ENCODE measurements at places on chromosomes 13 and 19. TPM values are rescaled to one million over a fixed set of nuclear protein-coding genes. Genes with fewer than 3 reads are reported as not detected.
A peak's percentile ranks its signal among the peaks of the same experiment; 100 is the strongest.

- DNase-seq, result no peak
These were observed 37.3 kb downstream of the SOX1 start for GRCh38 chr13:112103961-112104880.

DNA sequence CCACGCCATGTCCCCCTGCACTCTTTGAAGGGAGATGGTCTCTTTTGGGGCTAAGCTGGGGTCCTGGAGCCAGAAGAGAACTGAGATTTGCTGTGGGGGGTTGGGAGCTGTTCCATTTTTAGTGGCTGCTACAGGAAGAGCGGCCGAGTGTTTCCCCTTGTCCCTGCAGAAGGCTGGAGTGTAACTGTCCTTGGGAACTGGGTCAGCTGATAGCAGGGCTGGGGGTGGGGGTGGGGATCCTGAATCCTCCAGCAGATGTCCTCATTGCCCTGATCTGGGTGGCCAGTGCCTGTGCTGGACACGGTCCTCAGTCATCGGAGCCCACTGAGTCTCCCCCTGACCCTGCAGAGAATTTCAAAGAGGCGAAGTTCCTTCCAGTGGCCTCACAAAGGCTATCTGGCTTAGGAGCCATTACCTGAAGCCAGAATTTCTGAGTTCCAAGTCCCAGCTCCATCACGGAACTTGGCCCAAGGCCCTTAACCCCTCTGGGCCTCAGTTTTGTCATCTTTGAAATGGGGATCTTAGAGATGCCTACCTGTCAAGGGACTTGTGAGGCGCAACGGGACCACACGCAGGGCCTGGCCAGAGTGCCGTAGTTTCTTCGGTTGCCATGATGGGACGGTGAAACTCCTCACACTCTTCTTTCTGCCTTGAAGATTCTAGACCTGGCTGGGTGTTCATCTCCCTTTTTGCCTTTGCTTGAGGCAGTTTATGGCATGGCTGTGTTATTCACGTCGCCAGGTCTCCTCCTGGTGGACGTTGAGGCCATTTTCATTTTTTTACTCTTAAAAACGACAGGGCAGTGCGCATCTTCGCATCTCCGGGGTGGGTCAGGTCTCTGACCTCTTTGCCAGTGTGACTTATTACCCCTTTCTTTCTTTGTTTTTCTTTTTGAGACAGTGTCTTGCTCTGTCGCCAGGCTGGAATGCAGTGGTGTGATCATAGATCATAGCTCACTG lies 51.9 kb downstream of the DNM2 start:
- DNase-seq, result peak; percentile 20

DNA sequence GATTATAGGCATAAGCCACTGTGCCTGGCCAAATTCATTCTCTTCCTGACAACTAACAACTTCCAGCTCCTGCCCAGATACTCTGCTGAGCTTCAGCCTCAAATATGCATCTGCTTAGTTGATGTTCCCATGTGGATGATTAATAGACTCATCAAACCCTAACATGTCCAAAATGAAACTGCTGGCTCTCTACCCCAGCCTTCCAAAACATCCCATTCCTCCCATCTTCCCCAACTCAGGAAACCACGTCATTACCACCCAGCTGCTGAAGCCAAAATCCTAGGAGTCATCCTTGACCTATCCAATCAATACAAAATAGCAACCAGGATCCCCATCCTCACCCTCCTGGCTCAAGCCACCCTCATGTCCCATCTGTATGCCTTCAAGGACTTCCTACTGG lies 20.9 kb downstream of the POU2F2 start:
- peak; percentile 70 for DNase-seq

DNA sequence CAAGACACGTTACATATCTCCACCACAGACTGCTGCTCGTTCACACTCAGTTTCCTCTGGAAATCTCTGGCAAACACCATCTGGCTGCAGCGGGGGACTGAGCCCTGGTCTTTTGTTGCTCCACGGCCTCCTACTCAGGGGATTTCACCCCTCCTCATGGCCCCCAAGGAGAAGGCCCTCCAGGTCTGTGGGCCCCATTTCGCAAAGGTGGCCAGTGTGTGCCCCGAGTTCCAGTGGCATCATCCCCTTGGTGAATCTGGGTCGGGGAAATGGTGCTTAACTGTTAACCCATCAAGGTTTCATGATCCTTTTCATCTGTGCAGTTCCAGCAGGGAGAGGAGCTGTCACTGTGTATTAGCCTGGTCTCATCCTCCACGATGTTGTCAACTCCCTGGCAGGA lies 235.4 kb upstream of the MAB21L1 start:
- no peak for DNase-seq

The SPRY2 gene
- 43.9 TPM for total RNA-seq

The IFNL4 gene
- total RNA-seq, result not detected

DNA sequence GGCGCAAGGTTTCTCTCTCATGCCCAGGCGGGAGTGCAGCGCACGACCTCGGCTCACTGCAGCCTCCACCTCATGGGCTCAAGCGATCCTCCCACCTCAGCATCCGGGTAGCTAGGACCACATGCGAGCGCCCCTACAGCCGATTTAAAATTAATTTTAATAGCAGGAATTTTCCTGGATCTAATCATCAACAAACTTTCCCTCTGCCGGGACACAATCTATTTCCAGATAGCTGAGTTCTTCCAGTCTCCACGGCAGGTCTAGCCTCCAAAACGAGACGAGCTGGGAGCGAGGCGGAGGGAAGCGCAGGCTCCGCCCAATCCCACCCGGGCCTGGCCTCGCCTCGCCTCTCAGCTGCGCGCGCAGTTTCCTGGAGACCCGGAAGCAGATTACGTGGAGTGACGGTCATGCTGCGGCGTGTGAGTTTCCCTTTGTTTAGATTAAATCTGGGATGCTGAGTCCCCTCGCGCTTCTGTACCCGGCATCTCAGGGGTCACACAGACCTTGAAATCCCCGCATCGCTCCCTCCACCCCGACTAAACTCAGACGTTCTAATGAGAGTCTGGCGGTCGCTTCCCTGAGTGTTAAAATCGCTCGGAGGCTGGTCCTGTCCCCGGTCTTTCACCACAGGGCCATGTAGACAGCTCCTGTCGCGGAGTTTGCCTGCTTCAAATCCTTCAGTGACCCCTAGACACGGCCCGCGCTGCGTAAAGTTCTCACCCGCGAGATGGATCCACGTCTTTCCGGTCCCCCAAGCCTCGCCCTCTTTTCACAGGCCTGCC lies at the start of gene ZNF880:
TSS of gene ZNF880 (plus strand) at position 365 of the 782 bp plus-strand sequence. CDS start at position 408, 43 bp downstream.
- DNase-seq, result peak; percentile 86

DNA sequence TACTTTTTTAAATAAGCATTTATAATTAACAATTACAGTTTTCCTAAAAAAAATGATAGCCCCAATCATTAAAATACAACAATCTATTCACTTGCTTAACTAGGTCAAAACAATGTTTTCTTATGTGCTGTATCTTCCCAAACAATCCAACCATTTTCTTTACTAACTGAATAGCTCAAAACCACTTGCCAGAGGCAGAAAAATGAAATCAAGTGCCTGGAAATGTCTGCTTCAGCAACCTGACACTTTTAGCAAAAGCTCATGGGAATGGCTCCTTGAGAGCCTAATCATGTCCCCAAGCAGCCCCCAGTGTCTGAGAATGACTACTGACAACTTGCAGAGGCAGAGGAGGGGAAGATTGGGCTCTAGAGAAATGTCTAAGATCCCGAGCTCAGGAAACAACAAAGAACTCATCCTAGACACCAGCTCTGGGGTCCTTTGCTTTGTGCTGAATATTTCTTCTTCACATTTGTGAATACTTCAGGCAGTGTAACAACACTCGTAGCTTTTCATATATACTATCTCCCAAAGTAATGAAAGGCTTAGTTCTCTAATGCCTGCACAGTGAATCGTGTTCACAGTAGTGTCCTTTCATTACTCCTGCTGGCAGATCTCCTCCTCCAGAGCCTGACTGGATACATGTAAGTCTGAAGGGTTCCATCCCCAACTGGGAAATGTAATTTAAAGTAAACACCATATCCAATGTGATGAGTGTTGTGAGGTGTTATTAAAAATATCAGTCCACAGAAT lies 280.0 kb downstream of the LHFPL6 start:
- no peak for DNase-seq

DNA sequence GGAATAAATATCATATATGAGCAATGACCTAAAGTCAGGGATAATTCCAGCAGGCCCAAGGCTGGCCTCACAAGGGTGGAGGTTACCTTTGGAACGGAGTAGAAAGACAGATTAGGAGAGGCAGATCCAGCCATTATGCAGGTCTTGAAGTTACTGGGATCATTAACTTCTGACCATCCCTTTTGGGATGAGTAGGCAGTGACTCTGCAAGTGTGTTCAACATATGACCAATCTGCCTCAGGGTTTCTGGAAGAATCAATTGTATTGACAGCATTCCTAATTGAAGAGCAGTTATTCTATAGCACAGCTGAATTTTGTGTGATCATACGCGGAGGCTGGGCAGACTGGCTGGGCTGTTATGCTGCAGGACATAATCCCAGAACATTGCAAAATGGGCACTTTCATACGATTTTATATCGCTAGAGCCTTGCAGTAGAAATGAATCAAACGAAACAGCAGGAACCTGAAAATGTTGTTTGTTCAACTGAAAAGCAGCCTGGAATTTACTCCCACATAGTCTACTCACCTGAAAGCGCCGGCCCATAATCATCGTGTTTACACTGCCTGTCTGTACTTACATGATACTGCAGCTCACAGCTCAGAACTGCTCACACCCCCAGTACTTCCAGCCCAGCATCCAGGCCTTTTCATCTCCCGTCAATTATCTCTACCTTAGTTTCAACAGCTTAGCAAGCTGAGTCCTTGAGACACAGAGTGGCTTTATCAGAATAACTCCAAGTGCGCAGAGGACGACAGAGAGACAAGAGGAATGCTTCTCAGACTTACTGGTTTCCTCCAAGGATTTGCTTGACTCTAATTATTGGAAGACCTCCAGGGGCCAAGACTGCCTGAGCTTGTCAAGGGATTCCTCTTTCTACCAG lies 556.1 kb downstream of the EFNB2 start:
- no peak for DNase-seq

The ZNF358 gene
- total RNA-seq, result 59.1 TPM

GRCh38 chr19:49863254-49863934 lies 4.0 kb downstream of the PNKP start:
- DNase-seq, result no peak

GRCh38 chr19:33048806-33049676 lies 15.6 kb downstream of the RHPN2 start:
- DNase-seq, result no peak

The SIGLEC11 gene
- total RNA-seq, result not detected

DNA sequence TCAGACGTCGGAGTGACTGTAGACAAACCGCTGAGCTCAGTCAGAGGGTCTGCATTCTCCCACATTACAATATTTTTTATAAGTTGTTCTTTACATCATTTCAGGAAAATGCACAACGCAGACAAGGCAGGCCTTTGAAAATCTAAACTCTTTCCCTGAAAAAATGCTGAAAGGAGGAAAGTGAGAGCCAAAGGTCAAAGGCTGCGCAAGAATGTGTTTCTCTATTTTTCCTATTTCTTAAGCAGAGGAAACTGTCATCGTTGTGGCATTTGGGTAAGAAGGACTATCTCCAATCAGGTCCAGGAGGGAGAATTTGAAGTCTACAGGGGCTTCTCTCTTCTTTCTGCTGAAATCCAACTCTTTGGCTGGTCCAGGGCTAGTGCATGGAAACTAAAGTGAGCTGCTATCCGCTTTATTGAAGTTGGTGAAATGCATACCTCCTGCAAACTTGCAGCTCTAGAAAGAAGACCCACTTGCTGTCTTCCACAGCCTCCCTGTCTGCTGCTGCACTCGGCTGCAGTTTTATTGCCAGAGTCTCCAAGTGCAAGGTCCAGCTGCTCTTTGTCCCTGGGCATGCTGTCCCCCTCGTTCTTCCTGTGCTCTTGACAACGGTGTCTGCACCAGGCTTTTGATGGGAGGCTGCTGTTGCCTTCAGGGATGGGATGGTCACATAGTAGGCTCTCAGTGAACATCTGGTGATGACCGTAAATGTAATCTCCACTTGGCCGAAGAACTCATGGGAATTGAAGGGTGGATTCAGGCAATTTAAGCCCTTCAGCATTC lies 31.2 kb downstream of the ZNF536 start:
- DNase-seq, result no peak

DNA sequence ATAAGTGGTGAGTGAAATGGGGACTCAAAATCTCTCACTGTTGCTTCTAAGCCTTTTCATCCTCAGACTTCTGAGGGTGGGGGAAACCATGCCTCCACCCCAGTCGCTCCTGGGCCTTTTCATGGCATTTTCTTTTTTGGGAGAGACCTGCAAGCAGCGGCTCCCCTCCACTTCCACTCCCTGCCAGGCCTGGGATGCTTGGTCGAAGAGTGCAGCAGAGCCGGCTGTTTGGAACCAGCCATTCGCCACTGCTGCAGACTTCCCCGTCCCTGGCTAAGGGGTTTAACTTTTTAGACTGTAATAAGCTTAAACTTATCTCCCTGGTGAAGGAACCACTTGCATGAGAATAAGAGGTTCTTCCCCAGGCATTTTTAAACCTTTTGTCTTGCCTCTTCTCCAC lies 617.2 kb downstream of the PCDH9 start:
- no peak for DNase-seq

GRCh38 chr19:39297931-39298634 lies 1.9 kb downstream of the IFNL1 start:
- no peak for DNase-seq

Data from LHCN-M2 (cell line).